ENCODE measurements at places on chromosomes 6 and 20.

DNA sequence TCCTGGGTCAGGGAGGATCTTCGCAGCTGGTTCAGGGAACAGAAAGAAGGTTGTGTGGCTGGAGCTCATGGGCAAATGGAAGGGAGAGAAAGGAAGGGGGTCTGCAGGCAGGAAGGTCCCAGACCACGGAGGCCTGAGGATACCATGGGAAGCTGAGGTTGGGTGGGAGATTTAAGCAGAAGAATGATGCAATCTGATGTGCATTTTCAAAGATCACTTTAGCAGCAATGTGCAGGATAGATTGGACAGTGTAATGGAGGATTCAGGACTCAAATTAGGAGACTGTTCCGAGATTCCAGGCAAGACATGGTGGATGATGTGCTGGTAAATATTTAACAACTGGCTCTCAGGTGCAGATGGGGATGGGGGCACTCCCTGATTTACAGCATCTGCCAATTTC lies 5.8 kb upstream of the RRBP1 start:
- no peak for DNase-seq

DNA sequence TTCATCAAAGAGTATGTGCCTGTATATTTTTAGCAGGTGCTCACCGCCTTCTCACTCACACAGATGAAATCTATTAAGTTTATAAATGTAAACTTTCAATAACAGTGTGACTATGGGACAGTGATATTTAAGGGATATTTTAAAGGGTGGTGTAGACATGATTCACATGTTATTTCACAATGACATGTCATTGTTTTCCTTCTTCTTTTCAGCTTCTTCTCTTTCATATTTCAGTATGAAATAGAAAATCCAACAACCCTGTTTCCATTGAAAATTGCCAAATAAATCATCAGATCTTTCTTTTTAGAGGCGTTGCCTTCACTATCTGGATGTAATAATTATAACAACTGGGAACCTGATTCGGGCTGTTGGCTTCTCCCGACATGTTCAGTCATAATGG lies 54.8 kb downstream of the PFDN4 start:
- DNase-seq: no peak

DNA sequence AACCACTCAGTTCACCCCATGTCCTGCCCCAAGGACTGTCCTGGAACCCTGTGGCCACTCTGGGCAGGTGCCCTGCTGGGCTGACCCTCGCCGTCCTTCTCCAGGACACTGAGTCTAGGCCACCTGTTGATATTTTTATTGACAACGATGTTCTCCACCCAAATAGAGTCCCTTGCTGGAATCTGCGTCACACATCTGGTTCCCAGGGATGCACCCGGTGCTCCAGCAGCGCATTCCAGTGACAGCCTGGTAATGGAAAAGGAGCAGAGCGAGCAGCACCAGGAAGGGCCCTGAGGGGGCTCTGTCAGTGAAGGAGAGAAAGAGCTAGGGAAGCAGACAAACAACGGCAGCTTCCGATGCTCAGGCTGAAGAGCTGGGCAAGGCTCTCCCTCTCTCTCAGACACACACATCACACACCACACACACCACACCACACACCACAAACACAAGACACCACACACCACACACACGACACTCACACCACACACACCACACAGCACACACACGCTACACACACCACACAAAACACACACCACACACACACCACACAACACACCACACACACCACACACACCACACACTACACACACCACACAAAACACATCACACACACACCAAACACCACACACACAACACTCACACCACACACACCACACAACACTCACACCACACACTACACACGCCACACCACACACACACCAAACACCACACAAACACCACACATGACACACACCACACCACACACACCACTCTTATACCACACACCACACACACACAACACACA lies 117.9 kb upstream of the THBS2 start:
- DNase-seq: no peak

DNA sequence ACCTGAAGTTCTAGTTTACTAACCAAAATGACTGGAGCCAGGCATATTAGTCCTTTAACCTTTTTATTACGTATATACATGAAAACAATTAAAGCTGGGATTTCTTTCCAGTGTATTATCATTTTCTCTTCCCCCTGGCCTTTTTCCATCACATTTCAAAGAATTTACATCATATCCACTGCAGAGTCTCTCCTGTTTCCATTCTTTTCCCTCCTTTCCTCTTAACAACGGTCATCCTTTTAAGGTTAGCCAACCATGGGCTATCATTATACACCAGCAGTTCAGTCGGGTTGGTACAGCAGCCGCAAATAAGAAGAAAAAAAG lies 104.6 kb downstream of the TFAP2A start:
- DNase-seq: no peak

- no peak for DNase-seq
Measured at GRCh38 chr20:60732322-60732721, 519.7 kb upstream of the CDH4 start.

DNA sequence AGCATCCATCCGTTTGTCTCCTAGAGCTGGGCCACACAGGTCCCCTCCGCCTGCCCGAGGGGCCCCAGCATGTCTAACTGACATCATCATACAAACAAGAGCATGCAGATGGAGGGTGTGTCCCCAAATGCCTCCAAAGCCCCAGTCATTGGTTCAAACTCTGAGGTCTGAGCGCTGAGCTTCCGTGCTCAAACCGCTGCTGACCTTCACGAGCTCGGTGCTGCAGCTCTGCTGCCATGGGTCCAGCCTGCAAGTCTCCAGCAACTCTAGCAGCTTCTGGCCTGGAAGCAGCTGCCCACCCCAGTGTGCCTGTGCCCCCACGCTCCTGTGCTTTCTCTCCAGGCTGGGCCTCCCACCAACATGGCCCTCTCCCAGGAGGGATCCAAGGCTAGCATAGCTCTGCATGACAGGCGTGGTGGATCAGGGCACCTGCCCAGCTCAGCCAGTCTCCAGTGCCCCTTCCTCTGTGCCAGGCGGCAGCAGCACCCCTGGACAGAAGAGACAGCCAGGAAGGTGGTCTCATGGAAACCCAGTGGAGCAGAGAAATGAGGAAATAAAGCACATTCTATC lies 131.6 kb upstream of the PMEPA1 start:
- DNase-seq: no peak

DNA sequence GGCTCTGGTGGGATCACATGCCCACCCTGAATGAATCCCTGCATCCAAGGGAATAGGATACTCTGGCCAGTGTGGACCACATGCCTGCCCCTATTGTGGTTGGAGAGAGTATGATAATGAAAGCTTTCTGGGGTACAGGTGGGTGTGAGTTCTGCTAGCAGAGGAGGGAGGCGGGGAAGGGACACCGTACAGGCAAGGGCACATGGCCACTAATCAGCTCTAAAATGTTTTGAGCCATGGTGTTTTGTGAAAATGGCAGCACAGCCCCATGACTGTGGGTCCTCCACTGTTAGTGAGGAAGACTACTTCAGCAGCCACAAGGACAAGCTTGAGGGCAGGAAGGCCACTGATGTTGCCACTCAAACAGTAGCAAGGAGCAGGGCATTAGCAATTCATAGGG lies 11.9 kb upstream of the DHX35 start:
- no peak for DNase-seq
